ENCODE measurements at places on chromosomes 4 and X. TPM values are rescaled to one million over a fixed set of nuclear protein-coding genes. Genes with fewer than 3 reads are reported as not detected.

The LRAT gene
- total RNA-seq, result not detected

The GAGE13 gene
- not detected for total RNA-seq

DNA sequence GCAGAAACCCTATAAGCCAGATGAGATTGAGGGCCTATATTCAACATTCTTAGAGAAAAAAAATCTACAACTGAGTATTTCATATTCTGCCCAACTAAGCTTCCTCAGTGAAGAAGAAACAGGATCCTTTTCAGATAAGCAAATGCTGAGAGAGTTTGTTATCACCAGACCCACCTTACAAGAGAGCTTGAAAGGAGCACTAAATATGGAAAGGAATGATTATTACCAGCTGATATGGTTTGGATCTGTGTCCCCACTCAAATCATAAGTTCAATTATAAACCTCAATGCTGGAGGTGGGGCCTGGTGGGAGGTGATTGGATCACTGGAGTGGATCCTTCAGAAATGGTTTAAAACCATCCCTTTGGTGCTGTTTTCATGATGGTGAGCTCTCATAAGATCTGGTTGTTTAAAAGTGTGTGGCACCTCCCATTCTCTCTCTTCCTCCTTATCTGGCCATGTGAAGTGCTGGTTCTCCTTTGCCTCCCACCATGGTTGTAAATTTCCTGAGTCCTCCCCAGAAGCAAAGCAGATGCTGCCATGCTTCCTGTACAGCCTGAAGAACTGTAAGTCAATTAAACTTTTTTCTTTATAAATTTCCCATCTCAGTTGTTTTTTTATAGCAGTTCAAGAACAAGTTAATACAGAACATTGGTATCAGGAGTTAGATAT, 144.2 kb downstream of the MSN start:
- no peaks in the 10 kb centered on the region for H3K27me3 ChIP-seq
- no peak overlapping the region for H3K4me3 ChIP-seq
- no peaks in the 10 kb centered on the region for H3K4me1 ChIP-seq

GRCh38 chrX:55659931-55660330, 36.7 kb downstream of the FOXR2 start:
- no peaks in the 10 kb centered on the region for H3K27me3 ChIP-seq
- H3K36me3 ChIP-seq, result no peaks in the 10 kb centered on the region
- no peak overlapping the region for H3K4me3 ChIP-seq
- no peaks in the 10 kb centered on the region for H3K4me1 ChIP-seq
- no peak for DNase-seq

DNA sequence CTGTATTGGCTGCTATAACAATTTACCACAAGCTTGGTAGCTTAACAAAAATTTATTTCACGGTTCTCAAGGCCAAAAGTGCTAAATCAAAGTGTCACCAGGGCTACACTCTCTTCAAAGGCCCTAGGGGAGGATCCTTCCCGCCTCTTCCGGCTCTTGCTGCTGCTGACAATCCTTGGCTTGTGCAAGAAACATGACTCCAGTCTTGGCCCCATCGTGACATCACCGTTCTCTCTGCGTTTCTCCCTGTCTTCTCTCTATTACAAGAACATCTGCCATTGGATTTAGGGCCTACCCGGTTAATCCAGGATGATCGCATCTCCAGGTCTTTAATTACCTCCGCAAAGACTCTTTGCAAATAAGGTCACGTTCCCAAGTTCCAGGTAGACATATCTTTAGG, 10.4 kb upstream of the CLCN4 start:
- no peaks in the 10 kb centered on the region for H3K36me3 ChIP-seq
- no peak overlapping the region for H3K4me3 ChIP-seq
- DNase-seq, result no peak
- H3K27me3 ChIP-seq, result no peaks in the 10 kb centered on the region
- H3K27ac ChIP-seq, result no peak overlapping the region

- no peak overlapping the region for H3K27ac ChIP-seq
- no peak for DNase-seq
- H3K27me3 ChIP-seq, result no peaks in the 10 kb centered on the region
Observed at GRCh38 chr4:43458293-43458692, 565.8 kb downstream of the GRXCR1 start.

All from naive thymus-derived CD4-positive, alpha-beta T cell (primary cell).